Putamen (tissue), 1 donor: ENCODE measurements at places on chromosomes 3 and 15.

GRCh38 chr3:72336821-72337479 lies 511.3 kb downstream of the SHQ1 start:
- no peak for DNase-seq

- no peak for DNase-seq
These were observed 28.1 kb upstream of the LRRN1 start for GRCh38 chr3:3771094-3771493.

- no peak for DNase-seq
These were observed 10.3 kb downstream of the NAALADL2 start for GRCh38 chr3:174869448-174869847.

DNA sequence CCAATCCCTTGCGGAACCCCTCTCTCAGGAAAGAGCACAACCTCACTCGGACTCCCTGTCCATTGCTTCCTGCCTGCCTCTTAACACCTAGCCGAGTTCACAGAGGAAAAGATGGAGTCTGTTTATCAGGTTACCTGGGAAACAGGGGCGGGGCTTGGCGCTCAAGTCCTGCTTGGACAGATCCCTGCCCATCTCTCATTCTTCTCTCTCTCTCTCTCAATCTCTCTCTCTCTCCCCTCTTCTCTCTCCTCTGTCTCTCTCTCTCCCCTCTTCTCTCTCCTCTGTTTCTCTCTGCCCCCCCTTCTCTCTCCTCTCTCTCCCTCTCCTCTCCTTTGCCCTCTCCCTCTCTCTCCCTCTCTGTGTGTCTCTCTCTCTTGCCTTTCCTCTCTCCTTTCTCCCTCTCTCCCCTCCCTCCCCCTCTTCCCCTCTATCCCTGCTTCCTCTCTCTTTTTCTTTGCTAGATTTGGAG lies at the start of gene EFHB:
Gene EFHB, minus strand, starts transcription at position 120 of the 469 bp plus-strand sequence. CDS start 199 bp downstream, outside the sequence.
- no peak for DNase-seq

- DNase-seq: peak; percentile 46
These were observed at the start of gene ADAMTSL3 for GRCh38 chr15:83653639-83654378. TSS of gene ADAMTSL3 (plus strand) at chr15:83654123. CDS start at chr15:83655762, 1,639 bp downstream.

GRCh38 chr3:45906681-45907407 lies 20.5 kb downstream of the CCR9 start:
- no peak for DNase-seq

- DNase-seq: no peak
These were observed 192.9 kb downstream of the ADAMTSL3 start for GRCh38 chr15:83846847-83847246.

GRCh38 chr15:45657764-45658545 lies 23.1 kb downstream of the SQOR start:
- no peak for DNase-seq

GRCh38 chr3:55180936-55181535 lies 253.2 kb upstream of the LRTM1 start:
- DNase-seq: no peak

DNA sequence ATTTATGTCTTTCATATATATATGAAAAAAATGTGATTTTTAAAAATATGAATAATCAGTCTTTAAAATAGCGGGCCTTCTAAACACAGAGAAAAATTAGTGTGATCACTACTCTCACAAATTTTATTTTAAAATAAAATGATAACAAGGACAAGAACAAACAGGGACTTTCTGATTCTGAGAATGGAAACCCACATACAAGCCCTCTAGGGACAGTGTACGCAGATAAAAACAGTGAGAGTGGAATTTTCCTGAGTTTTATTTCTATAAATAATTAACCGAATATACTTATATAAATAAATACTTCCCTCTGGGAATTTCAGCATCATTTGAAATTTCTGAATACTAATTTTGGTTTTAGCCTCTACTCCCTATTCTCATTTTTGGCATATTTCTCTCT lies 201.4 kb upstream of the CBLB start:
- no peak for DNase-seq

DNA sequence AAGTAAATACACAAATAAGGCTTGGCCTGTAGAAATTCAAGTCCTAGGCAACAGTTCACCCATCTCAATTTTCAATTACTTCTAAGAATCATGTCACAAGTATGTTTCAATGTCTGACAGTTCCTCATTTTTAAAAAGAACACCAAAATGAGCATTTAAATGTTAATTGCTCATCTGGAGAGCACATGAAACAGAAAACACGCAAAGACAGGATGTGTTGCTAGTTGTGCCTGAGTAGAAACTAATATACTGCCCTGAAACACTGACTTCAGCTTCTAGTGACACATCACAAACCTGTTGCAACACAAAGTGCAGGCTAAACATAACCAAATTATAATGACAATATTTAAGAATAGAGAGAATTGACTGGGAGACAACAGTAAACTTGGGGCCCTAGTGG lies 167.3 kb upstream of the THBS1 start:
- no peak for DNase-seq

- DNase-seq: no peak
These were observed 775.9 kb downstream of the SQOR start for GRCh38 chr15:46410705-46411104.

GRCh38 chr15:43517354-43518196 lies at the start of gene MAP1A:
TSS of gene MAP1A (plus strand) at chr15:43517608. CDS start at chr15:43521474, 3,866 bp downstream.
- DNase-seq: peak; percentile 84

DNA sequence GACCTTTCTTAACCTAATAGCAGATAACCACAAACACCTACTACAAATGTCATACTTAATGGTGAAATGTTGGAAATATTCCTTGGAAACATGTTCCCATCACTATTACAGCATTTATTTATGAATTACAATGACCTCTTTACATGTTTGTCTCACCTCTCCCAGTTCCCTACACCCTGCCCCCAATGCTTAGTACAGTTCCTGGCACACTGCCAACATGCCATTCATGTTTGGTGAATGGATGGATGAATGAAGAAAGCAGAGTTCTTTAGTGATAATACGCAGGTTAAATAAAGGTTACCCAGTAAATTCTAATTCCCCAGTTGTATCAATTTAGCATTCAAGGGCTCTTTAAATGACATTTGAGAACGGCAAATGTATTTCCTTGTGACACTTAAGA lies 259.9 kb upstream of the ATP11B start:
- no peak for DNase-seq

DNA sequence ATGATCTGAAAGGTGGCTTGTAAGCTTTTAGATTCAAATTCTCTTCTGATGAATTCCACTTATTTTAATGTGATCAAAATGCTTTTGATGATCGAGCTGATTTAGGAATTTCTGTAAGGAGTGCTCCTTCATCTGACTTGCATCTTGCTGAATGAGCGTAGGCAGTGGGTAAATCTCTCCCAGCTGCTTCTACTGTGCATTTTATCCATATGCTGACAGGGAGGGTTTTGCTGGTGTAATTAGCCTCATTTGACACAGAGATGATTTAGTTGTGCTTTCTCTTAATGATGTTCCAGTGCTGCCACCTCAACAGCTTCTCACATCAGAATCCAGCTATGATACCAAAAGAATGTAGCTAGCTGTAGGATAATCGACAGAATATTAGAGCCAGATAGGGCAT lies 3.8 kb upstream of the LMOD3 start:
- DNase-seq: no peak

GRCh38 chr3:189342811-189343210 lies 171.0 kb downstream of the TPRG1 start:
- no peak for DNase-seq

DNA sequence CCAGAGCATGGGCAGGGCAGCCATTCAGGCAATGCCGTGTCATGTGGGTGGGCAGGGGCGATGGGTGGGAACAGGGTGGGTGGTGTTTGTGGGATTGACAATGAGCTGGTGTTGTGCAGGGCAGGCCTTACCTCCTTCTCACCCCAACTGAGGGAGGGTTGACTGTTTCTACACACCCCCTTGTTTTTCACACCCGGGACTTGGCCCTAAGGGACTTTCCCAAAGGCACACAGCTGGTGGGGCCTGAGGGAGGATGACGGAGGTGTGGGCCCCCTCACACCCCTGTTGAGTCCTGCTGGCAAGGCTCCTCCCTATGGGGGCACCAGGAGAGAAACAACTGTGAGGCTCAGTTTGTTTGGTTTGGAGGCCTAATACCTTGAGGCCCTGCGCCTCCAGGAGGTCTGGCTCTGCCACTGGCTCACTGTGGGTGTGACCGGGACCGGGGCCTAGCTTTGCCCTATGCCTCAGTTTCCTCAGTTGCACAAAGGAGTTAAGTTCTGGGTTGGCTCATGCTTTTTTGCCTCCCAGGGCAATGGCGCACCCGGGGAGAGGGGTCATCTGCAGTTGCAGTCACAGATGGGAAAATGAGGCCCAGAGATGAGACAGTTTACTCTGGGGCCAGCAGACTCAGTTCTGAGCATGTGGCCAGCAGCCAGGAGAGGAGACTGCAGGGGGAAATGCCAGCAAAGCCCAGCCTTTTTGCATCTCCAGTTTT lies 5.1 kb upstream of the DNAH1 start:
- DNase-seq: no peak

DNA sequence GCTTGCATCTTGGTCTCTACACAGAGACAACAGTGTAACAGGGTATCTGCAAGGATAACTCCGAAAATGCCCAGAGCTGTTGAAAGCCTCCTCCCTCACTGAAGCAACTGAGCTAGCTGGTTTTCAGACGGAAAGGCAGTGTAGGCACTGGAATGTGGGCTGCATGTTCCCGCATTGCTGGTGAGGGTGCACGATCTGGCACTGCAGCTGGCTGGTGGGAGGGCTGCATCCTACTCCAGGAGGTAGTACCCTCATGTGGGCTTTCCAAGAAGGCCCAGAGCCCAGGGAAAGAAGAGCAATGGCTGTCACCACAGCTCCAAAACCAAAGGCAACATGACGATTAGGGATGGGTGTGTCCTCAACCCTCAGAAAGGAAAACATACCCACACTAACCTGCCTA lies 28.7 kb upstream of the RPS17 start:
- DNase-seq: peak; percentile 28

DNA sequence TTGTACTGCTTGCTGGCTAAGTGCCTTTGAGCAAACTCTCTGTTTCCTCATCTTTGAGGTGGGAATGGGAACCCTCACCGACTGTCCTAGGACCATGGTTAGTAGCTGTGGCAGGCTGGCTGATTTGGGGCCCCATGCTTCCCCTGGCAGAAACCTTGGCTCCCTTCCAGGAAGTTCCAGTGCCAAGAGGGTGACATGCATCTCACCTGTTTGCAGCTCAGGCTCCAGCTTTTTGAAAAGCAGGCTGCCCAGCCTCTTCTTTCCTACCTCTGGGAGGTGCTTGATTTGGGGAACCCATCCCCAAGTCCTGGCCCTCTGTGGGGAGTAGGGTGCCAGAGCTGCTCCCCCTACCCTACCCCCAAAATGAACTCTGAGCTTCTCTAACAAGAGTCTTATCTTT lies 50.8 kb downstream of the RAB11A start:
- no peak for DNase-seq

DNA sequence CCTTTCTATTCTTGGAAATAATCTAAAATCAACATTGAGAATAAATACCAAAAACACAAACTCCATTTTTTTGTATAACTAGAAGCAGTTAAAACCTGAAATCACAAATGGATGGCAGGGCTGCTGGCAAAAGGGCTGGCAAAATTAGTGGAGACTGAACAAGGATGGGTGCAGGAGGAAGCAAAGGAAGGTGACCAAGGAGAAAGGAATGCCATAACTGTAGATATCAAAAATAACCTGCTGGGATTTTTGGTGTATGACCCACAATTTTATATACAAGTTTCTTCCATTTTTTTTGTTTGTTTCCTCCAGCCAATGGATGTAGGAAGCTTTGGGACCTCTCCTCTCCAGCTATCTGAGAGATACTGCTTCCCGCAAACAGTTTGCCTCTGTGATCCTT lies 12.7 kb downstream of the CFAP44 start:
- DNase-seq: no peak

DNA sequence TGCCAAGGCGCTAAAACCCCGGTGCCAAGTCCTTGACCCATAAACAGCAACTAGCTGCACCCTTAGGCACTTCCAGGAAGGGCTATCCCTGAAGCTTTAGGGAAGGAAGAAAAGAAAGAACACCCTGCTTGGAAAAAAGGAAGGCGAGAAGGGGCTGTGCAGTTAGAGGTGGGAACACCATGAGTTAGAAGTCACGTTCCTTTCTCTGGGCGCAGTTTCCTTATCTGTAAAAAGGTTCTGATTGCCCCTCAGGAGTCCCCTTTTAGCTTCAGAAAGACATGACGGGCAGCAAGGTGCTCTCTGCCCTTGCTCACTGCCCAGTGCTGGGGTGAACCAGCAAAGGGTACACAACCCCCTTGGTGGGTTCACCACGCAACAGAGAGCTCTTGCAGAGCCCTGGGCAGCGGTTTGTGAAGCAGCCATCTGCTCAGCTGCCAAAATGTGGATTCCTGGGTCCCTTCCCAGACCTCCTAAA lies 798 bp downstream of the GCHFR start:
- DNase-seq: no peak
